Left kidney (tissue), 8 donors: ENCODE measurements at places on chromosomes 2 and 18.

DNA sequence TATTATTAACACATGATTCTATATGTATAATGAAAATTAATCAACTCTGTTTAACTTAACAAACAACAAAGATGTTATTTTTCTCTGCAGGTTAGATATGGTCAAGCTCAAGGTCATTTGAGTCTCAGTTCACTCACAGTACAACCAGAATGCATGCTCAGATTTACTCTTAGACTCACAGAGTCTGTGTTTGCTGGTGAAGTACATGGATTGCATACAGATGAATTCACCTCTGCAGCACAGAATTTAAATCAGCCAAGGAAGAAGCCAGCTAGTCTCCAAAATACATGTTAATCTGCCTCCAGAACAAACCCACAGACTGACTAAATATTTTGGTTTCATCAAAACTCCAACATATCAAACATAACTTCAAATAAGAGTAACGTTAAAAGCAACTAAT, 424.5 kb downstream of the RAD51AP2 start:
- no peak for DNase-seq

DNA sequence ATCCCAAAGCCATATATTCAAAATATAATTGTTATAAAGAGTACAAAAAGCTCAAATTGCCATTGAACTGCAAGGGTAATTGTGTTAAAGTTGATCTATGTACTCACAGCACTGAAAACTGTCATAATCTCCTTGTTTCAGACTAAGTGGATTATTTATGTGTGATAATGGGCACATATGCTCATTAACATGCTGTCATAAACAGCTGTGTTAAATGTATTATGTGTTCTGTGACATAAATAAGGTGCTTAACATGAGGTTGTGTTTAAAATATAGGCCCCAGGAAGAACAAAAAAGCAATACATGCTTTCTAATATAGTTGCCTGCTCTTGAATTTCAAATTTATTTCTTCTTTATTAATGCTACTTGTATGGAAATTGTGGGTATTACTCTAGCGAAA, 409.5 kb downstream of the DCC start:
- DNase-seq = no peak

DNA sequence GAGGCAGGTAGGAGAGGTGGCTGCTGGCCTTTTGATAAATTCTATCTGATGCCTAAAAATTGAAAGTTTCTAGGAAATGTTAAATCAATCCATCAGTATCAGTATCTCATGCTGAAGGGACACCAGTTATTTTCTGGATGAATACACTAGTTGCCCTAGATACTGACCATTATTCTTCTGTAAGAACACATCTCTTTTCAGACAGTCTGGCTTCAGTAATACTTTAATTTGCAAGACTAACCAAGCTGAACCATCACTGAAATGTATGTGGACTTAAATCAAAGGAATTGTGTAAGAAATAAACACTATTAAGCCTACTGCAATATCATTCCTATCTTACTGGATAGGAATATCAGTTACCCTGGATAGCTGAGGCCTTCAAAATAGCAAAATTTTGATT, 1546.3 kb downstream of the LRP1B start:
- no peak for DNase-seq

DNA sequence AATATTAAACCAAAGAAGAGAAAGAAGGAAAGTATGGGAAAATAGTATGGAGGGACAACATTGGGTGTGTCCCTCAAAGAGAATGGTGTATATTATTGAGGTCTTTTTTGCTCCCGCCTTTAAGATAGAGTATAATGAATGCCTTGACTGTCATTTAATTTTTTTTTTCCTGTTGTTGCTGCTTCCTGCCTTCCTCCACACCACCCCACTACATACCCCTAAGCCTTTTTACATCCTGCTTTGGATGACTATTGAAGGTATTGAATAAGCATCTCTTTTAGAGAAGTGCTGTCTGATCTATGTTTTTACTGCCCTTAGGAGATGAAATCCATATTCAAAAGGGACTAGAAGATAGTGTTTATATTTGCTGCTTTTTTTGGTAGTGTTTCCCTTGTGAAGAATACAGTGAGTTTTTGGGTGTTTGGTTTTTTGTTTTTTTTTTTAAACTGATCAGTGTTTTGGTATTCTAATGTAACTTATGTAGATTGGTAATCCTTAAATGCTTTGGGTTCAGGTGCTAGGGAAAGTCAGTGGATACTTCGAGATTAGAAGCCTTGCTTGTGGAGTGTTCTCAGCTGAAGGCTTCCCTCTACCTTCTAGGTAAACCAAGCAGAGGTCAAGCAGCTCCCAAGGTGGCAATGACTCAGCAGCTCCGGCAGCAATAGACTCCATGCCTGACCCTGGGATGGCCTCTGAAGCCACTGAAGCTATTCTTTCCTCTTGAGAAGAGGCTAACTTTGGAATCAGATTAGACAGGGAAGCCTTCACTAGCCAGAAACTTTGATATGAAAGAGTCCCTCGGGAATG, 5.0 kb downstream of the FZD7 start:
- DNase-seq = peak; percentile 26

GRCh38 chr2:28527196-28527595, 31.3 kb downstream of the PLB1 start:
- DNase-seq = no peak

- DNase-seq = peak; percentile 28
Observed at GRCh38 chr2:214481204-214481603, 70.3 kb downstream of the VWC2L start.

- DNase-seq = no peak
Observed at GRCh38 chr18:33195795-33196194, 244.7 kb downstream of the CCDC178 start.
